ENCODE measurements at places on chromosomes 12 and 14. TPM values are rescaled to one million over a fixed set of nuclear protein-coding genes. Genes with fewer than 3 reads are reported as not detected.

The TMEM63C gene
- not detected for total RNA-seq

The DTD2 gene
- total RNA-seq: 55.4 TPM

The KRT79 gene
- total RNA-seq: not detected

The MORN3 gene
- total RNA-seq: 0.12 TPM

The SUDS3 gene
- 45.8 TPM for total RNA-seq

The DHRS4L2 gene
- total RNA-seq: 19.4 TPM

The HCAR1 gene
- not detected for total RNA-seq

The CEP170B gene
- 9.5 TPM for total RNA-seq

The ACADS gene
- 12.8 TPM for total RNA-seq

DNA sequence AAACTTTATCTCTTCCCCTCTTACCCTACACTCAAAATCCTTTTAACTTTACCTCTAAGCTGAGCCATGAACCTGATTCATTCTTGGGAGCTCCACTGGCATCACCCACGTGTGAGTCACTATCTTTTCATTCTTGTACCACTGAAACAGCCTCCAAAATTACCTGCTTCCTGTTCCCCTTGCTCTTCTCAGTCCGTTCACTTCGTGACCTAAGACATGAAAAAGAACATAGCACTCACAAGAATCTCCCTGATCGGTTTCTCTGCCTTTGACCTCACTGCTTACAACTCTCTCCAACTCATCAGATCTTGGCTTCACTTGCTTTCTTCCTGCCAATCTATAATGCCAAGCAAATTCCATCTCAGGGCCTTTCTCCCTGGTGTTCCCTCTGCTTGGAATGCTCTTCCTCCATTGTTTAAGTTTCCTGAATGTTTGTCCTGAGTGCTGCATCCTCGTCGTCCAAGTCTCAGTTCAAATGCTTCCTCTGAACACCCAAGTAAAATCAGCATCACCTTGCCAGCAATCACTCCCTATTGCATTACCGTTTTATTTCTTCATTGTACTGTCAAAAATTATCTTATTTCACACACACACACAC is 9.2 kb downstream of the GLIPR1 start:
- DNase-seq: no peak

DNA sequence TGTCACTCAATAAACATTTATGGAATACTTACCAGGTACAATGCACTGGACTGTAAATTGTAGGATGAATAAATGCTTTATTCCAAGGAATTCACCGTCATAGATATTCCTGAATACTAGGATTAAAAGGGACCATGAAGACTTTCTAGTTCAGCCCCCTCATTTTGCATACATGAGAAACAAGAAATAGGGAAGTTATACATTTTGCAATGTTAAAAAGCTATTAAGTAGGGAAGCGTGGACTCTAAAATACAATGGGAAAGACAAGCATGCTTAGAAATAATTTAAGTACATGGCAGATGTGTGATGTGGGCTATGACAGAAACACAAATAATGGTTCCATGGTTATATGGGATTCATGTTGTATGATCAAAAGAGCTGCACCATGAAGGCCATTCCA is 89.4 kb upstream of the SYT10 start:
- DNase-seq: no peak

GRCh38 chr14:50795909-50796308 is 35.1 kb downstream of the NIN start:
- DNase-seq: no peak

- no peak for DNase-seq
Observed at GRCh38 chr12:130651188-130651959, 64.7 kb downstream of the RIMBP2 start.

DNA sequence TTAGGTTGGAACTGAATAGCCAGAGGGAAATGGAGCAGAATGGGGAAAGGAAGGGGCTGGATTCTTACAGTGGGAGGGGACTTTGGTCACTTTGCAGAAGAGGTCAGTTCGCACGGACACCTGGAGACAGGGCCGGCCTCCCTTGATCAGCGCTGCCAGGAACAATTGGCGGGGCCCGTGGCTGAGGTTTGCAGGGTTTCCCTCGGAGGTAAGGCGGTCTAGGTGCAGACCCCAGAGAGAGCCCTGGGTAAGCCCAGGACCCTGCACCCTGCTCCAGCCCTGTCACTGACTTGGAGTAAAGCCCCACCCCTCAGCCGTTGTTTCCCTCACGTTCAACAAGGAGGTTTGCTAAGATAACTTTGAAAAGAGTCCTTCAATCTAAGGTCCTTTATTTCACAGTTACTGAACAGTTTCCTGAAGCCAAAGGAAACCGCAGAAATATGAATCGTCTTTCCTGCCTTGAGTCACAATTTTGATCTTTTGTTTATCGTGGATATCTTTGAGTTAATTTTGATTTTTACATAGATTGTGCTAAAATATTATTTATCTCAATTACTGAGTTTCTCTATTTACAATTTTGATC is 231.4 kb upstream of the RTL1 start:
- DNase-seq: no peak

DNA sequence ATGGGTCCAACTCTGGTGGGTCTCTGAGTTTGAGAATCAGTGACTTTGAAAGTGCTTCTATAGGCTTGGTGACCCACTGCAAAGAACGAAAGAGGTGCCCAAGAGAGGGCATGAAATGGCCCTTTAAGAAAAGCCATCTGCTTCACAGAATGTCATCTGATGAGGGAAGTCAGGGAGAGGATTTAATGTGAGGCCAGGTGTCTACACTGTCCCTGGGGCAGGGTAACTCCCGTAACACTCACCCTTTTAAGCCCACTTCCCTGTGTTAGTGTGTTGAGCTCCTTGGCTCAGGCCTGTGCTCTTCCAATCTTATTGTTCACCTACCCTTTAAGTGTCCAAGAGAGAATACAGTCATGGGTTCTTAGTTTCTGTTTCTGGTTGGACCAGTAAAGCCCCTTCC is 16.4 kb upstream of the SRSF5 start:
- no peak for DNase-seq

- no peak for DNase-seq
Observed at GRCh38 chr12:76874027-76874426, 4.8 kb downstream of the CSRP2 start.

GRCh38 chr12:19520646-19521415 is 81.5 kb downstream of the AEBP2 start:
- DNase-seq: no peak

DNA sequence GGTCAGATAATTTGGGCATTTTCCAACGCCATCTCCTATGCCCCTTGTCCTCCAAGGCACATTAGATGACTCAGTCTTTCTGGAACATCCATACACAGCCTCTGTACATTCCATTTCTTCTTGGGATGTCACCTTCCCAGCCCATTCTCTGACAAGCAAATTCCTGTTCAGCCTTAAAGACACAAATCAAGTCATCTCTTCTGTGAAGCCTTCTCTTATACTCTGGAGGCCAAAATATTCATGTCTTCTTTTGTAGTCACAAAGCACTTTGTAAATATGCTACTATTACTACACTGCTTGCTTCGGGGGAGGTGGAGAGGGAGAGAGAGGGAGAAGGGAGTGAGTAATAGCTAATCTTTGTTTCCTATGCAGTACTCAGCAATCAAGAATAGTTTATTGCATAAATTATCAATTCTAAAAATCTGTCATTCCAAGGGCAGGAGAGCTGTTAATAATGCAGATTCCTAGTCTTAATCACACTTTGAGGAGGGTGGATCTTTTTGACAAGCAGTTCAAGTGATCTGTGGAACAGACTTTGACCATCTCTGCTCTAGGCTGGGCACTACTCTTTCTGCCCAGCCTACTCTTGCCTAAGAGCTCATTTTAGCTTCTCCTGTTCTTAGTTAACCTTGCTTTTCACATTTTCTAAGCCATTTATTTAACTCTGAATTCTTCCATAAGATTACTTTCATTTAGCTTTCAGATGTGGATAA is 27.9 kb downstream of the KCNMB4 start:
- DNase-seq: no peak

DNA sequence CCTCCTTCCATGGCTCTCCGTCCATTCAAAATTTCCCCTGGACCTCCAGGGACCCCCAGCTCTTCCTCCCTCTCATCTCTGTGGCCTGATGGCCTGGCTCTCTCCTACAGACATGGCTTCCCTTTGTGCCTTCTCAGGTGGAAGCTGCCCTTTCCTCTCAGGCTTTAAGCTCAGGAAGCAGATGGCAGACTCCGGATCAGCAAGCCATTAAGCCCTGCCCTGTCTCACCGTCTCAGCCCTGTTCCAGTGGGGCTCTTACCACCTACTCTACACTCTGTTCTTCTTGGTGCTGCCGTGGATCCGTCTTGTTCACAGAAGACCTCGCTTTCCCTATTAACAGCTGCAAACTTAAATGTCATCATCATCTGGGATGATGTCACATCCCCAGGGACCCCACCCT is 33.1 kb downstream of the NPC2 start:
- no peak for DNase-seq

GRCh38 chr14:103294091-103294490 is 39.9 kb upstream of the EIF5 start:
- no peak for DNase-seq

DNA sequence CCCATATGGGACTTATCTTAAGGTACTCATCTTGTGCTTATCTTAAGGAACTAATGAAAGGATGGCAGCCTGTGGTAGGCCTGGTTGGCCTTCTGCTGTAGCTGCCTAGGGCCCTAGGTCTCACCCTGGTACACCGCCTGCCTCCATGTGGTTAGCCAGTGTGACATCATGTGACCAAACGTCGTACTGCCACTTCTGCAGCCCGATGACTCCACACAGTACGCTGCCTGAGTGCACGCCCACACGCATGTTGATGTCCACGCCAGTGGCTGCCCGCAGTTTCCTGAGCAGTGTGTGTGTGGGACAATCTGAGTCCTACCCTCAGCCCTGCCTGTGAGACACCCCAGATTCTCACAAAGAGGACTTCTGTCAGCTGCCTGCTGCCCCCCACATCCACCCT is 5.1 kb downstream of the ADCY4 start:
- DNase-seq: no peak

GRCh38 chr12:89962648-89963047 is 254.0 kb upstream of the ATP2B1 start:
- DNase-seq: no peak

GRCh38 chr14:36818246-36818645 is 156.6 kb downstream of the PAX9 start:
- DNase-seq: no peak

DNA sequence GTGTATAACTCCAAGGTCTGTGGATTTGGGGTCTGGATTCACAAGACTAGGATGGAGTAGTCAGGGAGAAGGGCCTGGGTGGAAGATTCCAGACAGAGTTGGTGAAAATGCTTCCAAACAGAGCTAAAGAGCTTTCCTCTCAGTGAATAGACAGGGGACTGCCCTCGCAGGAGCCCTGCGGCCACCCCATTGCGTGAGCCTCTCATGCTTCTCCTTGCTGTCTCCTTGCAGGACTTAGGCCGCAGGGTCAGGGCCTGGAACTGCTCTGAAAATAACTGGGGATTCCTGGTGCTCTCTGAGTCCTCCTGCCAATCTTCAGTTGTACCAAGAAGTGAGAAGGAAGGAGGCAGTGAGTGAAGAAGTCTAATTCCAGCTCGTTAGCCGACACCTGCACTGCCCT is 49.0 kb upstream of the KCNA1 start:
- DNase-seq: no peak

- no peak for DNase-seq
Observed at GRCh38 chr12:132435486-132436187, 54.3 kb upstream of the FBRSL1 start.
